ENCODE measurements at places on chromosomes 4 and X. TPM values are rescaled to one million over a fixed set of nuclear protein-coding genes. Genes with fewer than 3 reads are reported as not detected.

MAGEA12 gene
- total RNA-seq: not detected

PCDH7 gene
- not detected for total RNA-seq

CT45A5 gene
- not detected for total RNA-seq

SMIM10L2A gene
- total RNA-seq: 0.18 TPM

CT45A9 gene
- not detected for total RNA-seq

All from activated naive CD4-positive, alpha-beta T cell treated with anti-CD3 and anti-CD28 coated beads, Interleukin-2, amount 50 U/mL, for 72 hours (primary cell).